NCI-H2081 treated with DMSO at 0.1 percent for 48 hours (cell line): ENCODE measurements at places on chromosomes 7 and 10.

GRCh38 chr7:18402488-18403183 is 92.9 kb upstream of the HDAC9 start:
- DNase-seq, result peak; percentile 38

- no peak for DNase-seq
These were observed 99.2 kb upstream of the PDCD4 start for GRCh38 chr10:110772454-110773025.

- no peak for DNase-seq
These were observed 293.0 kb upstream of the AKR1E2 start for GRCh38 chr10:4532976-4533375.

GRCh38 chr7:51328351-51328801 is 11.8 kb upstream of the COBL start:
- DNase-seq, result no peak

GRCh38 chr10:99779335-99779734 is 3.1 kb upstream of the ABCC2 start:
- no peak for DNase-seq

GRCh38 chr7:8172372-8173354 is 89.3 kb downstream of the ICA1 start:
- DNase-seq, result no peak

DNA sequence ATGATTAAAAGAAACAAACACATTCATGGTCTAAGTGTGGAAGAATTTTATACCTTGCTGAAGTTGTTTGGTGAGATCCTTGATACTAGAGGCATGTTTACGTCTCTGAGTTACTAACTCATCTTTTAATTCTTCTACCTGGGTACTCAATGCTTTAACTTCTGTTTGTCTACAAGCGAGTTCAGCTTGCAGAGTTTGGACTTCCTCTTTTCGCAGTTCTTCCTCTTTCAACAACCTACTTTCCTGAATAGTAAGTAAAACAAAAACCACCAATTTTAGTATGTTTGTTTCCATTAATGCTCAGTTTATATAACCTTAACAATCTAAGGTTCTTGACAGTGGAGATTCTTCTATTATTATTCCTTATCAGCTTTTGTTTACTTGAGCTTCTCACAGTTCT is 42.9 kb downstream of the CCDC186 start:
- DNase-seq, result no peak

DNA sequence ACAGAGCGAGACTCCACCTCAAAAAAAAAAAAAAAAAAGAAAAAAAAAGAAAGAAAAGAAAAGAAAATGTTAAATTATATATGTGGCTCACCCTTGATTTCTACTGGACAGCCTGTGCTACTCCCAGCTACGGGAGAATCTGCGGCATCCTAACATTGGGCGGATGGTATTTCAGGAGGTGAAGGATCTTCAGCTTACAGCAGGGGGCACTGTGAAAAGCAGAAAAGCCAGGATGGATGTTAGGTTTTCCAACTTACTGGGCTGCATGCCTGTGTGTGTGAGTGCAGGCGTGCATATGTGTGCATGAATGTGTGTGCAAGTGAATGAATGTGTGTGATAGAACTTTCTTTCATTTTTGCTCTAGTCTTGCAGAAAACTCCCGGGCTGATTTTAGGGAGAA is 1066.5 kb downstream of the TYW1 start:
- no peak for DNase-seq

- no peak for DNase-seq
These were observed 8.9 kb downstream of the COL1A2 start for GRCh38 chr7:94403546-94403945.

- no peak for DNase-seq
These were observed 17.6 kb upstream of the GDI2 start for GRCh38 chr10:5830629-5831445.

GRCh38 chr7:130344271-130344866 is at the start of gene CPA5:
Gene CPA5 (plus strand): TSS chr7:130344816. CDS start chr7:130346486, 1,670 bp downstream.
- DNase-seq, result no peak

DNA sequence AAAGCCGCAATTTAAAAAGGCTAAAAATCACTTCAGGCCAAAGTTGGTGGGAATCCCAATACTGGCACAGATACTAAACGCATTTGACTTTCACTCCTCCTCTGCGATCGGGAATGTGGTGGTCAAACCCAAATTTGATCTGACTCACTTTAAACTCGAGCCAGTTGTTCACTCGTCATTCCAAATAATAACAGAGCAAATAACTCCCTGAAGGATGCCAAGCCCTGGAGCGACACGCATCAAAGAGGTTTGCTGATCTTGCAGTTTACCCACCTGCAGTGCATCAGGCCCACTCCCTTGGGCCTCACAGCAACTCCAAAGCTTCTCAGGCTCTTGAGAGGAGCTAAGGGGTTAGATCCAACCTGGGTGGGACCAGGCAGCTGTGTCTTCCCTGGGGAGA is 12.2 kb downstream of the PTN start:
- no peak for DNase-seq

DNA sequence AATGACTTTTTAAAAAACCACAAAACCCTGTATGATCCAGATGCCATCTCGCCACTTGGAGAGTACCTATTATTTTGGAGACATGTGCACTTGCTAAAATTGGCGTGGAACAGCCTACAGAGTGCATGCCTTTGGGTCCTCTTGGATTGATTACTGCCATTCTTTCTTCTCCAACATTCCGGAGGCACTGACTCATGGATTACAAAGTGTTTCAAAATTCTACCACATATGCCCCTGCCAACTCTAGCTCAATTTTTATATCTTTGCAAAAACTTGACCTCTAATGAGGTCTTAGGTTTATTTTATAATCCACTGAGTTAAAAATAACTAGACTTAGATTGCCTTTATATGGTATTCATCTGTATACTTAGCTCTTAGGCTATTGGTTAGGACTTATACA is 55.8 kb upstream of the KIF5B start:
- DNase-seq, result no peak

DNA sequence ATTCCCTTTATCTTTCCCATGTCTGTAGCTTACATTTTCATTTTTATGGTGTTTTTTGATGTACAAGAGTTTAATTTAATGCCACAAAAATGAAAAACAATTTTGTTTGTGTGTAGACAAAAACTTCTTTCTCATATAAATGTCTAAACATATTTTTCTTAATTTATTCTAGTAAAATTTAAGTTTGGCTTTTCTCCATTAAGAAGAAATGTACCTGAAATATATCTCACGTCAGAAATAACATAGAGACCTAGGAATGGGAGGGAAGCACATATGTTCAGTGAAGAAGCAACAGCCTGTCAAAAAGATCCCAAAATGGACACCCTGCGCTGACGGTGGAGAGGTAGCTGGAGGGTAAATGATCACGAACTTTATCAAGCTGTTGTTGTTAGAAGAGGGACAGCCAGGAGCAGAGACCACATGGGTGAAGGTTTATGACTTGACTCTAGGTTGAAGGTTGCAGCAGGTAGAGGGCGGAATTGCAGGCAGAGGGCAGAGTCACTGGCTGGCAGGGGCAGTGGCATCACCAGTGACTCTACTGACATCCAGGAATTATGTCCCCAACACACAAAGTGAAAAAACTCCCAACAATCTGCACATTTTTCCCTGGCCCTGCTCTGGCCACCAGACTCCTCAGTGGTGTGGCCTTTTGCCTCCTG is 225.9 kb upstream of the PRSS58 start:
- DNase-seq, result no peak

DNA sequence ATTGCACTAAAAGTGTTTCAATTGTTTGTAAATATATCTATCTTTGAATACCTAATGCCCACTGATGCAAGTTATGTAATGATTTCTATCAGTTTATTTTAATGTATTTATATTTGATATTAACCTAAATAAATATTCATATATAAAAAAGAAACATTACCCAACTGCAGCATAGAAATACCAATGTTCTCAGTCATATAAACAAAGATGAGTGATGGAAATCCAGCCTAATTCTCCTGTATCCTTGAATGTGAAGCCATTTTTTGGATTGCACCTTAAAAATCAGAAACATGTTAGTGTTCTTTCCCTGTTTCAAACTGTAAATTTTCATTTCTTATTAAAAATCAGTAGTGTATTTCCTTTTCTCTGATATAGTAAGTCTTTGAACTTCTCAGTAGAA is 305.8 kb upstream of the GNAI1 start:
- DNase-seq, result no peak

DNA sequence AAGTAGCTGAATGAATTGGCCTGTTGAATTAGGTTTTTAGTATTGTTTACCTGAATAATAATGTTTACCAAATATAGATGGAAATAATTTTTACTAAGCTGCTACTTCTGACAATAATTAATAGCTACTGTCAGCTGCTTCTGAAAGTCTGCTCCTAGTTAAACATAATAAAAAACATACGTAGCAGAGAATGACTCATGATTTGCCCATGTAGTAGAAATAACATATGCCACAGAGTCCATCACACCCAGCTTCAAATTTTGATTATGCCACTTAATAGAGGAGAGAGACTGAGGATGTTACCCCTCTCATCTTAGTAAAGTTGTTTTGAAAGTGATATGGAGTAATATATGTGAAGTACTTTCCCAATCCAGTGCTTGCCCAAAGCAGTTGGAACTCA is 57.6 kb upstream of the MDFIC start:
- DNase-seq, result no peak

GRCh38 chr10:89283936-89284475 is 17.8 kb upstream of the IFIT2 start:
- no peak for DNase-seq

- no peak for DNase-seq
These were observed 56.7 kb downstream of the C10orf120 start for GRCh38 chr10:122642726-122643605.

DNA sequence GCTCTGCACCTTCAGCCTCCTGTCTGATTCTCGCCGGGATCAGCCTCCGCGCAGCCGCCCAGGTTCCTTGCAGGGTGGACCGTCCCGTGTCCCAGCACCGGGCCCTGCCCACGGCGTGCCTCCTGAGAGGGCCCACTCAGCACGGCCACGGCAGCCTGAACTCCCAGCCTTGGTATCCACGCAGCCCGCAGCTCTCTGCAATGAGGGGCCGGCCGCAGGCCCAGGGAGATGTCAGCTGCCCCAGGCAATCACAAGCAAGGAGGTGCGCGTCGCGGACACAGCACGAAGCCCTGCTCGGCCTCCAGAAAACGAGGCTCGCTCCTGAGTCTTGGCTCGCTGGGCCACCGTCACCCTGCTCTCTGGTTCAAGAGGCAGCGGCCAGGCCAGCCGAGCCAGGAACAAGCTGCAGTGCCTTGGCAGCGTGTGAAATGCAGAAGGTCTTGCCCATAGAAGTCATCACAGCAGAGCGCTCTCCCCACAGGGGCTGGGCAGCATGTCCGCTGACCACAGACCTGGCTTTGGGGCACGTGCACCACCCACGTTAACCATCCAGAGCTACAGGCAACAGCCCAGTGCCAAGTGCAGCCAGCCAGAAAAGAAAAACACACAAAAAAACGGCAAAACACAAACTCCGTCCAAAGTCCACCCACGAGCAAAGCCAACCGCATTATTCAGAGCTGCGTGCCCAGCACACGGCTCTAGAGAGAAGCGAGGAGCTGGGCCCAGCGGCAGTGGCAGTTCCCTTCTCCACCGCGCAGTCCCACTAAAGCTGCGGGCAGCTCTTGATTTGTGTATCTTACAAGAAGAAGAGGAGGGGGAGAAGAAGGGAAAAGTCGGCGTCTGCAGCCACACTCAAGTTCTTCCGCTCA is 13.9 kb downstream of the GPER1 start:
- no peak for DNase-seq

DNA sequence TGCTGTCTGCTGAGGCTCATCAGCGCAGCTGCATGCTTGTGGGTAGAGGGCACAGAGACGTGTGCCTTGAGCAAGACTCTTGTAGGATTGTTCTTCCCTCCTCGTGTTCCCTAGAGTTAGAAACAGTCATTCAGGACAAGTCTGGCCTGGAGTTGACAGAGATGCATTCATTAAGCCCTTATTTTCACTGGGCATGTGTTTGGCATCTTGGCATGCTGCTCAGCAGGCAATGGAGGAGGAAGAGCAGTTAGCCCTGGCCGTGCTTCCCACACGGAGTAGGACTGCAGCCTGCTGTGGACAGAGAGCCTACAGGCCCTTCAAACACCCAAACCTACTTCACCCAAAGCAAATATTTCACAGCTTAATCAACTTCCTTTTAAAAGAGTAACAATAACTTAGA is 73.0 kb upstream of the GJD4 start:
- DNase-seq, result no peak

DNA sequence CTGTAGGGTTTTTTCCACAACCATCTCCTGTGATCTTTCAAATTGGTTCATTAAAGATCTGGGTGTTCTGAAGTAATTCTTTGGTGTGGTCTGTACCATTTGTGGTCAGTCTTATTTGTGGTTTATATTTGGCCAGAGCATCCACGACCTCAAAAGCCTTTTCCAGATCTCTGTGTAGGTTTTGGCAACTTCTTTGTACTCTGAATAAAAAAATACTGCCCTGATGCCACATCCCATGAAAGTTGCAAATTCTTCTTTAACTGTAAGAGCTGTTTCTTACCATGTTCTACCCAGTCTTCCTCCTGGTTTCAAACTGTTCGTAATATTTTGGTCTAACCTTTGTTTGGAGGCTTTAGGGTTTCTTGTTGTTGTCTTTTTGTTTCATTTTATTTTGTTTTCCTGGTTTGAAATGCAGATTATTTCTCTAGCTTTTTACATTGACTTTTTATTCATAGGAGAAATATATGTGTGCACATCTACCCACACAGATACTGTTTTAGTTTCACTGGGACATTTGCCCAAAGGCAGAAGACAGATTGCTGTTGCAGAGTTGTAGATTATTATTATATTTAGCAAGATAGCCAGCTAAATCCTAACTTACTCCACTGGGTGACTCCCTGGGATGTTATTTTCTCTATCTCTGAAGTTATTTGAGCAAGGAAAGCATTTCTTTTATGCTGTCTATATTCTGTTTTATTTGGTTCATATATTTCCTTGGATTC is 123.2 kb upstream of the SAMD8 start:
- DNase-seq, result no peak

DNA sequence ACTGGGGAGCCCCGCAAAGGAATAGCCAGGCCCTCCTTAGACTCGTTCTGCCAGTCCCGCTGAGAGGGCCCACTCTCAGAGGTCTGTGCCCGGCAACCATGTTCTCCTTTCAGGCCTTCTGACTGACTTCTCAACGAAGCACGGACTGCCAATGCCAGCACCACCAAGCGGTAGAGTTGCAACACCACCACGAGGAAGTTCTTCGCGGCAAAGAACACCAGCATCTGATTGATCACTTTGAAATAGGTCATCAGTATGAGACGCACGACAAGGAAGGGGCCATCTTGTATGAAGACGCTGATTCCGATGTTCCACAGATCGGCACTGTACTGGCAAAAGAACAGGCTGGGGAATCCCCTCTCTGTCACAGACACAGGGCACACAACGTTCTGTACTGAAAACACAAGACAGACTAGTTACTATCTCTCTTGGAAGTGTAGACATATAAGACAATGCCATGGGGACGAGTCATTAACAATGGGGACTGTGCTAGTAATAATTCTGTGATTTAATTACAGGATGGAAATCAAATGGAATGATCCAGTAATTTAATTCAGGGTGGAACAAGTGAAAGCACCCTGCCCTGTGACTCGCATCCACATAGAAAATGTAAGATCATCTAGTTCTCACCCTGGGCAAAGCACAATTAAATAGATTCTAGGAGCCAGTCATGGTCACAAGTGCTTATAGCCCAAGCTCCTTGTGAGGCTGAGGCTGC is 42.7 kb downstream of the TMEM26 start:
- DNase-seq, result no peak

- no peak for DNase-seq
These were observed 54.5 kb downstream of the ADRA2A start for GRCh38 chr10:111131168-111131799.
